ENCODE measurements at places on chromosomes 7 and 10.

GRCh38 chr10:14585287-14586193 is 189.2 kb downstream of the FAM107B start:
- DNase-seq = no peak

DNA sequence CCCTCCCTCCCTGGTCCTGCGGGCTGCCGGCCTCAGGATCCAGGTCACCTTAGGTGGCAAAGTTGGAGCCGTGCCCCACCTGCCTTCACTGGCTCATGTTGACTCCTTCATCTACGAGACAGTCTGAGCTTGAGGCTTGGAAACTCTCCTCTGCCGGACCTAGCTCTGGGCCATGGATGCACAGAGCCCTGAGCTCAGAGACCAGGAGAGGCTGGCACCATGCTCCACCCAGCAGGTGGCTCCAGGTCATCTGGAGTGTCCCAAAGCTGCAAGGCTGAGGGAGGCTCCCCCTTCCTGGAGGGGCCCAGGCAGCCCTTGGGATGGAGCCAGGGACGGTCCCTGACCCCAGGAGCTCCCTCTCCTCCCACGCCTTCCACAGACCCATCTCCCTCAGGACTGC is 81.3 kb downstream of the PDGFA start:
- DNase-seq = no peak

- no peak for DNase-seq
Observed at GRCh38 chr7:1968397-1969111, 264.2 kb downstream of the MAD1L1 start.

DNA sequence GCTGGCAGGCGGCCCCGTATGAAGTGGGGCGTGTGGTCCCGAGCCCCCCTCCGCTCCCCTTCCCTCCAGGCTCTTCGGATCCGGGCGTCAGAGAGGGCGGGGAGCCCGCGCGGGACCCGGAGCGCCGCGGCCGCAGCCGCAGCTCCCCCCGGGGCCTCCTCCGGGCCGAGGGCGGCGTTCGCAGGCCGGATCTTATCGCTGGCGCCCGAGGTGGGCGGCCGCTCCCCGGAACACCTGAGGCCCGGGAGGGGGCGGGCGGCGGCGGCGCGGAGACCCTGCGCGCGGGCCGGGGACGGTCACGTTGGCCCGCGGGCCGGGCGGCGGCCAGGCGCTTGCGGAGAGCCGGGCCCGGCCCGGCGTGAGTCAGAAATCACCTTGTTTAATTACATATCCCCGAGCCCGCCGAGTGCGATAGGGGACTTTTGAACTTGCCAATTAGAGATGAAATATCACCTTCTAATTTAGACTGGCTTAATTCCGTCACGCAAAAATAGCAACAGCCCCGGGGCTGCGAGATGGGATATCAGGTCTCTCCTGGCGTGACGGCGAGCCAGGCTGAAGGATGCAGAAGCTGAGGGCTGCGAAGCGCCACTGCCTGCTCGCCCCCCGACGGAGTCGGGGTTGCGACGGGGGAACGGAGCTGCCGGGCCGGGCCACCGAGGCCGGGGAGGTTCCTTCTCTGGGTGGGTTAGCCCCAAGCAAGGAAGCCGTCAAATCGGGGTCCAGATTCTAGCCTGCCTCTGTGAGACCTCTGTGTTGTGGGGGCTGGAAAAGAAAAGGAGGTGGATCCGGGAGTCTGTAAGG is 43.4 kb downstream of the LDB3 start:
- DNase-seq = no peak

DNA sequence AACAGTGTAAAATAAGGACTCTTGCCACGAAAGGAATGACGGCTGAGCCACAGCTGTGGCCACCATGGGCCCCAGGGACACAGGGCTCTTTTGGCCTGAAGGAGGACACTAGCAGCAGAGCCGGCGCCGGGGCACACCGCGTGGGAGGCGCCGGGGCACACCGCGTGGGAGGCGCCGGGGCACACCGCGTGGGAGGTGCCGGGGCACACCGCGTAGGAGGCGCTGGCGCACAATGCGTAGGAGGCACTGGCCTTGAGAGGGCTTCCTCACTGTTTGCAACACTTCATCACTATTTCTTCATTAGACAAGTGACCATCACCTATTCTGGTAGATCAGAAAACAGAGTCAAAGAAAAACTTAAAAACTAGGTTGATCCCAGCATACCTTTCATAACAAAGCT is 23.4 kb downstream of the ESYT2 start:
- DNase-seq = no peak

- DNase-seq = no peak
Observed at GRCh38 chr10:75076348-75076747, 35.1 kb upstream of the SAMD8 start.

DNA sequence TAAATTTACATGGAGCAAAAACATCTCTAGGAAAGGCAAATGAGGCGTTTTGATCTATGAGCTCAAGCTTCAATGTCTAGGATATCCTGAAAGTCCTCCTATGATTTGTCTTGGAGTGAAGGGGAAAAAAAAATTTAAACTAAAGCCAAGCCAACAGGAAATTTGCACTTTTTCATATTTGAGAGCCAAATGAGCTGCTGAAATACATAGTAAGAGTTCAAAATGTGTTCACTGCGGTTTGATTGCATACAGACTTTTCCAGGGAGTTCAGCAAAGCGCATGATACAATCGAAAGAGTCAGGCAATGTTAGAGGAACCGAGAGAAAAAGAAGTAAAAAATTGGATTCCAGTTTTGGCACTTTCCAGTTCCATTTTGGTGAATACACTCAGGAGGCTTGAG is 633.4 kb upstream of the MGMT start:
- DNase-seq = no peak

DNA sequence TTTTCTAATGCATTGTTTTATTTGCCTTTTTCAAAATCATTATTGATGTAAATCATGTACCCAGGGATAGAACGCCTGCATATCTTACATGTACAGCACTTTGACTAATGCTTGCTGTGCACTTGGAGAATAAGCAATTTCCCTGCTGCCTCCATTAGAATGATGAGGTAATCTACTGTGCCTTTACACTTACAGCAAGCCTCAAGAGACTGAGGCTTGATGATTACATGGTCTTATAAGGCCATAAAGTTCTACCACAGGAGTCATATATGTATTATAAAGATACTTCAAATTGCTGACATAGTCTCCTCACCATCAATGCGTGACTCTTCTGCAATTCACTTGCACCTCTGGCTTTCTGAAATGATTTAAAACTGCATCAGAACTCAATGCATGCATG is 328.6 kb upstream of the HGF start:
- DNase-seq = no peak

- DNase-seq = no peak
Observed at GRCh38 chr10:30625080-30625479, 4.5 kb downstream of the LYZL2 start.

All from NCI-H526 treated with DMSO at 0.1 percent for 48 hours (cell line).